ENCODE measurements at places on chromosomes 16 and 17.

DNA sequence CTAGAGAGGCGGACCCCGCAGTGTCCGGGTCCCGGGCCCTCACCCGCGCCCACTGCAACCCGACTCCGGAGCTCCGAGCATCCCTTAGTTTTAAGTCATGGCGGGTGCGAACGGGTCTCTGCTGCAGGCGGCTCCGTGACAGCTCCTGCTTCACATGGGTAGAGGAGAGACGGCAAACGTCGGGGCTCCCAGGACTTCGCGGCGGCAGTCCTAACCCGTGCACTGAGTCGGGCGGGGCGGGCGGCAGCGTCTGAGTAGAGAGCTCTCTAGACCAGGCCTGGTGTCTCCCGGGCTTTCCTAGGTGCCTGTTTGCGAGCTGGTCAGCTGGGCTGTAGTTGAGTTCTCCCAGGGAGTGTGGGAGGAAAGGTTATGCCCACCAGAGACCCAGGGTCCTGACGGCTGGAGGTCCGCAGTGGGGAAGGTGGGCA is 345 bp downstream of the TSC2 start:
- DNase-seq, result no peak

GRCh38 chr16:3065069-3065741 is at the start of gene IL32:
Gene IL32, plus strand, starts transcription at chr16:3065640. Its CDS starts 172 bp downstream, at chr16:3065812.
- peak; percentile 72 for DNase-seq

- DNase-seq, result no peak
Observed at GRCh38 chr17:31556969-31557645, 165.6 kb downstream of the RAB11FIP4 start.

- DNase-seq, result peak; percentile 18
Observed at GRCh38 chr16:87824016-87824990, 45.0 kb downstream of the SLC7A5 start.

DNA sequence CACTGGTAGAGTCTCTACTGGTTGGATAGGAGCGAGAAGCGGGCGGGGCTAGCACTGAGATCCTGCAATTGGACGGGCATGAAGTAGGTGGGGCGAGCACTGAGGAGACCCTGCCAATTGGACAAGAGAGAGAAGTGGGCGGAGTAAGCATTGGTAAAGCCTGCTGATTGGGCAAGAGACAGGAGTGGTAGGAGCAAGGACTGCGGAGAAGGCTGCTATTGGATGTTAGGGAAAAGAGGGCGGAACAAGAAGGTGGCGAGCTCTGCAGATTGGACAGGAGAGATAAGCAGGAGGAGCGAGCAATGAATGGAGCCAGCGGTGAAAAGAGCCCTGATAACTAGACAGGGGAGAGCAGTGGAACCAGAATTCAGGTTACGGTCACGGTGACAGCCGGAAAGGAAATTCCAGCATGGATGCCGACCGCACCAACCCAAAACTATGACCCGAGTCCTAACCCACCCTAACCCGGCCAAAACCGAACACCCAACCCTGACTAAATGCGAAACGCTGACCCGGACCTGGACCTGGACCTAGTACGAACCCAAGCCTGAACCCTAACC is 4.8 kb downstream of the SCGB1C2 start:
- DNase-seq, result peak; percentile 14

- DNase-seq, result no peak
Observed at GRCh38 chr16:76421571-76421970, 144.4 kb downstream of the CNTNAP4 start.

DNA sequence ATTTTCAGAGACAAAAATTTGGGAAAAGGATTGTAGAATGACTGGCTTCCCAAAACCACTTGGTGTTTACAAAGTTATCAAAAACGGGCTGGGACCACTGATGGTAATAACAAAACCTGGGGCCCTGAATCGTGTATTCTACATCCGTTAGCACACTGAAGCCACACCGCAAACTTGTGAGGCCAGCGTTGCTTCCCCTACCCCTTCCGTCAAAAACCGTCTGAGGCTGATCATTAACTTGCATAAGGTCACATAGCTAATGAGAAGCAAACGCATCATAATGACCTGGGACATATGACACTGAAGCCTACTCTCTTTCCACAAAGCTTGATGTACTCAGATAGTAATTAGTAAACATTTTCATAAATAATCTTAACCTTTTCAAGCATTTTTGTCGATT is 704.3 kb downstream of the MAF start:
- no peak for DNase-seq

GRCh38 chr16:67593701-67594100 is 31.4 kb downstream of the CTCF start:
- DNase-seq, result no peak

DNA sequence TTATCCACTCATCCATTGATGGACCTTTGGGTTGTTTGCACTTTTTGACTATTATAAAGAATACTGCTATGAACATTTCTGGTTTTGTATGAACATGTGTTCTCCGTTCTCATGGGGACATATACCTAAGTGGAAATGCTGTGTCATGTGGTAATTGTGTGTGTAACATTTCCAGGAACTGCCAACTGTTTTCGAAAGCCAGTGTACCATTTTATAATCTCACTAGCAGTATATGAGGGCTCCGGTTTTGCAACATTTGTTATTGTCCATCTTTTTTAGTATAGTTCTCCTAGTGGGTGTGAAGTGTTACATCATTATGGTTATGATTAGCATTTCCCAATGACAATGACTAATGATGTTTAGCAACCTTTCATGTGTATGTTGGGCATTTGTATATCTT is 5.1 kb upstream of the TRIM25 start:
- DNase-seq, result no peak

DNA sequence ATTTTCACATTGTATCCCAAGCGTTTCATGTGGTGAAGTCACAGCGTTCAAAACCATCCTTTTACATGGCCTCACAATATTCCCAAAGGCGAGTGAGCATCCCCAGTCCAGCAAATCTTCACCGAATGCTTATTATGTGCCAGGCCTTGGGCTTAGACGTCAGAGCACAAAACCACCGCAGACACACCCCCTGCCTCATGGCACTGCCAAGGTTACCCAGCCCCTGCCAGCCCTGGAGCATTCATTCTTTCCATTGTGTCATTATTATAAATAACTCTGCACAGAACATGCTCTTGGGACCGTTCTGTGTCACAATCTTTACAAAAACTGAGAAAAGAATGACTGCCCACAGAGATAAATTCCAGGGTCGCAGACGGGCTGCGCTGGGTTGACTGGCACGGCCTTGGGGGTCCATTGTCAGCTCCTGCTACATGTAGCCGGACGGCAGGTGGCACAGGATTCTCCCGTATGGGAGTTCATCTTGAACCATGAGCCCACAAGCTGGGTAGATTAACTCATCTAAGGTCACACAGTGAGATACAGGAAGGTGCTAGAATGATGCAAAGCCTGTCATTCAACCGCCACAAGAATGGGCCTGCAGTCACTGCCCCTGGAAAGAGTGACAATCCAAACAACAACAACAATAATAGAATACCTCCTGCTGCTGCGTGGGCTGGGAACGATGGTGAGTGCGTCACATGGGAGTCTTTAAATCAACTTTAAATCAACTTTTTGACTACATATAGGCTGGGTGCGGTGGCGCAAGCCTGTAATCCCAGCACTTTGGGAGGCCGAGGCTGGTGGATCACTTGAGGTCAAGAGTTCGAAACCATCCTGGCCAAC is 4.5 kb upstream of the NECAB2 start:
- no peak for DNase-seq

DNA sequence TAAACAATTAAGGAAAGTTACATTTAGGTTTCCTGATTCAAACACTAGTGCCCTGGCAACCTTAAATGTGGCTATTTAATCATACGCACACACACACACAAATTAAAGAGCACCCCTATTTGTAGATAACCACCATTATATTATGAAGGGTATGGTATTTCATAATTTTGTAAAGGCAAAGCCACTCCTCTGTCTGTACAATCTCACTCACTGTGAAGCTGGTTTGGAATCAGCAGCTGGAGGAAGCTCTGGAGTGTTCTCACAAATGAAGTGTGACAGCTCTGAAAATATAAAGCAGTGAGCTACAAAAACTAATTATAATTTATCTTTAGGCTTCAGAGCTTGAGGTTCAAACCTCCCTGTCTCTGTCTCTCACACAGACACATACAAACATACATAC is 57.9 kb upstream of the KCNJ16 start:
- DNase-seq, result no peak

GRCh38 chr16:61654962-61655361 is 381.3 kb downstream of the CDH8 start:
- DNase-seq, result no peak

GRCh38 chr17:54191261-54191660 is 368.5 kb downstream of the KIF2B start:
- DNase-seq, result no peak

GRCh38 chr16:24701521-24701951 is 27.9 kb upstream of the TNRC6A start:
- DNase-seq, result no peak

DNA sequence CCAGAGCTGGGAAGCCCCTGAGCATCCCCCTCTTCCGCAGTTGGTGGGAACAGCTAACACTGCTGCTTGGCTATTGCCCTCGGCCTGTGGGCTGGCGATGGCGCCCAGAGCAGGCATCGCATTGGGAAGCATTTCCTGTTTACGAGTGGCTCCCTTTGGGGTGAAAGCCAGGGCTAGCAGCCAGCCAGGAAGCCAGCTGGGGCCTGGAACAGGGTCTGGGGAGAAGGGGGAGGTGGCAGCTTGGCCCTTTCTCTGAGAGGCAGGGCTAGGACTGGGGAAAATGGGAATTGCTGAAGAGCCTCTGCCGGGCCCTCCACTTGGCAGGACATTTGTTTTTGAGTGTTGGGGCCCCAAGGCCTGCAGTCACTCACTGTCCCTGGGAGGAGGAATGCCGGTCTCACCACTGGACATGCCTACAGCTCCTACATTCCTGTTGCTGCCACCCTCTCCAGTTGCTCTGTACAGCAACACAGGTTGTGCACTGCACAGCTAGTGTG is 2.4 kb upstream of the MTSS2 start:
- no peak for DNase-seq

DNA sequence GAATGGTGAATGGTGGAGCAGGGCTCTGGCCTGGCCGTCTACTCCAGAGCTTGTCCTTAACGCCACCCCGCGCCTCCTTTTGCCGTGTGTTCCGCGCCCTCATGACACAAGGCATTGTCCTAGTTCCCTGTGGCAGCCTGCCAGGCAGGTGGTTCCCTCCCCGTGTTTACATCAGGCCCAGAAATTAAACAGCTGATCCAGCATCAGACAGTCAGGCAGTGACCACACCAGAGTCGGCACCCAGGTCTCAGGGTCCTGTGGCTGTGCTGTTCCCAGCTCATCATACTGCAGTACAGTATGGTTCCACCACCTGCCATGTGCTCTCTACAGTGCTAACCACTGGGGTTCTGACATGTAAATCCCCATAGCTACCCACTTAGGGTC is 119.7 kb downstream of the RAB11FIP4 start:
- DNase-seq, result no peak

GRCh38 chr16:83475108-83475507 is 332.7 kb upstream of the HSBP1 start:
- DNase-seq, result no peak

DNA sequence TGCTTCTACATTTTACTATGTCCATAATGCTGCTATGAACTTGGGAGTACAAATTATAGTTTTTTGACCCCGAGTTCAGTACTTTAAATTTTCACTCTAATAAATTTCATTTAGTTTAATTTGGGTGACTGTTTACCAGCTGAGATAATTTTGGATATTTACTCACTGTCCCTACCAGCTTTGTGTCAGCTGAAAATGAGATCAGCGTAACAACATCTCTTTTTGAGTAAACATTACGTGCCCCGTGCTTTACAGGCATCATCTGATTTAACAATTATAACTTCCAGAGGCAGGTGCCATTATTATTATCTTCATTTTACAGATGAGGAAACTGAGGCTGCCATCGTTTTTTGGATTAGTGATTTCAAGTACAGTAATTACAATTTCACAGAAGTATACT is 15.0 kb downstream of the GFOD2 start:
- DNase-seq, result no peak

GRCh38 chr17:58204796-58205195 is 12.3 kb downstream of the EPX start:
- no peak for DNase-seq

DNA sequence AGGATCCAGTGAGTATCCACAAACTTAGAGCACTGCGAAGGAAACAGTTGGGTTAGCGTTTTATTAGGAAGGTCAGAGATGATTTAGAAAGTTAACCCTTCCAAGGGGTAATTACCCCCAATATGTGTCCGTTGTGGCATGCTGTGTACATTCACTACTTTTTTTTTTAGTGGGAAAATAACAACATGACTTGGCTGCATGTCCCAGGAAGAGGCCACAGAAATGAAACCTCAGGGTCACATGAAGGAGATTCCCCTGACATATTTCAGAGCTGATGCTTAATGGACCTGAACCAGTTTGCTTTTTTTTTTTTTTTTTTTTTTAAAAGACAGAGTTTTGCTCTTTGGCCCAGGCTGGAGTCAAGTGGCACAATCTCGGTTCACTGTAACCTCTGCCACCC is 167.5 kb downstream of the PRKCA start:
- DNase-seq, result no peak

- no peak for DNase-seq
Observed at GRCh38 chr17:46984341-46984740, 5.3 kb upstream of the RPRML start.

GRCh38 chr16:83992624-83993023 is 24.6 kb downstream of the NECAB2 start:
- DNase-seq, result no peak

GRCh38 chr17:77957235-77957856 is 1.2 kb upstream of the TNRC6C start:
- DNase-seq, result no peak

GRCh38 chr16:78240459-78241222 is 141.2 kb downstream of the WWOX start:
- DNase-seq, result no peak

DNA sequence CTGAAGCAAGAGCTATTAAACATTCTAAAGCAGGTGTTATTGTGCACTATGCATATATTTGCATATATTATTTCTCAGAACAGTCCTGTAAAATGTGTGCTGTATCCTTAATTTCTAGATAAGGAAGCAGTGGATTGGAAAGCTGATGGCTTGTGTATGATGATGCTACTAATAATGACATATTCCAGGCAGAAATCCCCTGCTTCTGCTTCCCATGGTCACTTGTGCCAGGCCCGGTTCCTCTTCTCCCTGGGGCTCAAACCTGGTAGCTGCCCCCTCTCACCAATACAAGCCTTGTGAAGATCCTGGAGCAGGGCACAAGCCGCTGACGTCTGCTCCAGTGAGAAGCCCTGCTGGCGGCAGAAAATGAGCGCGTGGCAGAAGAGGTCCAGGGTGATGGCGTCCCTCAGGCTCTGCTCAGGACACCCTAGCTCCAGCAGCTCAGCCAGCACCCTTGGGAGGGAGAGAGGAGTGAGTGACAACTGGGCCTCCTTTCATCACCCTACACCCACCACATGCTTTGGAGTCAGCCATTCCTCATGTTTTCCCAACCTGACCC is 1.8 kb downstream of the CFAP119 start:
- no peak for DNase-seq

All from activated CD8-positive, alpha-beta memory T cell treated with anti-CD3 and anti-CD28 coated beads, Interleukin-2, amount 50 U/mL, for 4 hours (primary cell).